ENCODE measurements at places on chromosomes 1 and 21. TPM values are rescaled to one million over a fixed set of nuclear protein-coding genes. Genes with fewer than 3 reads are reported as not detected.
A peak's percentile ranks its signal among the peaks of the same experiment; 100 is the strongest.

GRCh38 chr21:32682696-32683474 lies 44.9 kb downstream of the SYNJ1 start:
- no peak overlapping the region for H3K4me3 ChIP-seq
- no peaks in the 10 kb centered on the region for H3K4me1 ChIP-seq
- no peaks in the 10 kb centered on the region for H3K27me3 ChIP-seq
- H3K36me3 ChIP-seq = no peaks in the 10 kb centered on the region
- H3K27ac ChIP-seq = no peak overlapping the region

DNA sequence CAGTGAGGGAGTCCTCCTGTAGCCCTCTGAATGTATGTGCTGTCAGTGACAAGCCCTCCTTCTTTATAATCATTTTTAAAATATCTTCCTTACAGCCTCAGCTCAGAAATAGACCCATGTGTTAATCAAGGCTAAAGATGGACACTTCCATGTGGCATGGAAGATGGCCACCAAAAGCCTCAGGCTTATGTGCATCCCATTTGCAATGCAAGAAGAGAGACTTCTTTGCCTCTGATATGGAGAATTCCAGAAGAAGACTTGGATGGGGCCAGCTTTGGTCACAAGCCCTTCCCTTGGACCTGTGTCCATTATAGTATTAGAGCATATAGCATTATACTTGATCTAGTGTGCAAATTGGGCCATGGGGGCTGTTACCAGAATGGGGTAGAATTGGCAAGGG lies 18.5 kb downstream of the CCDC185 start:
- no peaks in the 10 kb centered on the region for H3K4me1 ChIP-seq
- no peak overlapping the region for H3K4me3 ChIP-seq
- no peak overlapping the region for H3K27ac ChIP-seq
- DNase-seq = no peak
- no peaks in the 10 kb centered on the region for H3K36me3 ChIP-seq

The APCS gene
- not detected for total RNA-seq

DNA sequence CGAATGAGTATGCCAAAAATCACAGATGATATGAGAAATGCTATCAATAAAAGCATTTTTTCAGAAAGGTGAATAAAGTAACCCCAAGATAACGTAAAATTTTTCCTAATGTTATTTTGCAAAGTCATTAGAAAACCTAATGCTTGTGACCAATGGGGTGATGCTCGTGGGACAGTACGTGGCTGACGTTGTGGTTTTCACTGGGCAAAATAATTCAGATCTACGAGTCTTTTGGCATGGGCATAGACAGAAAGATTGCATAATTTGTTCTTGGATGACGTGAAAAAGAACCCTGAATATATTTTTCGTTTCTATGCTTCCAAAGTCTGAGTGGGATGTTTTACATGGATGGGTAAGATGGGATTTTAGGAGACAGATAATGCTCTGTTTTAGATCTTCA lies 71.0 kb downstream of the PBX1 start:
- DNase-seq = no peak
- H3K36me3 ChIP-seq = no peaks in the 10 kb centered on the region
- no peak overlapping the region for H3K4me3 ChIP-seq
- H3K27me3 ChIP-seq = no peaks in the 10 kb centered on the region

The CLDN17 gene
- total RNA-seq = not detected

GRCh38 chr1:81699234-81699633 lies 101.5 kb upstream of the ADGRL2 start:
- H3K27me3 ChIP-seq = no peaks in the 10 kb centered on the region
- H3K4me3 ChIP-seq = no peak overlapping the region
- DNase-seq = peak; percentile 56
- no peak overlapping the region for H3K27ac ChIP-seq

- H3K4me1 ChIP-seq = peaks cover 4% of the 10 kb centered on the region
- no peak for DNase-seq
- H3K27me3 ChIP-seq = no peaks in the 10 kb centered on the region
- no peaks in the 10 kb centered on the region for H3K36me3 ChIP-seq
Observed at GRCh38 chr1:173581383-173582079, 21.3 kb downstream of the SLC9C2 start.

The SHE gene
- total RNA-seq = 0.69 TPM

The BRINP3 gene
- total RNA-seq = not detected
